IPS DF 6.9 (cell line): ENCODE measurements at places on chromosomes 3 and 15.

- DNase-seq = no peak
These were observed 73.8 kb downstream of the FLNB start for GRCh38 chr3:58082047-58082446.

DNA sequence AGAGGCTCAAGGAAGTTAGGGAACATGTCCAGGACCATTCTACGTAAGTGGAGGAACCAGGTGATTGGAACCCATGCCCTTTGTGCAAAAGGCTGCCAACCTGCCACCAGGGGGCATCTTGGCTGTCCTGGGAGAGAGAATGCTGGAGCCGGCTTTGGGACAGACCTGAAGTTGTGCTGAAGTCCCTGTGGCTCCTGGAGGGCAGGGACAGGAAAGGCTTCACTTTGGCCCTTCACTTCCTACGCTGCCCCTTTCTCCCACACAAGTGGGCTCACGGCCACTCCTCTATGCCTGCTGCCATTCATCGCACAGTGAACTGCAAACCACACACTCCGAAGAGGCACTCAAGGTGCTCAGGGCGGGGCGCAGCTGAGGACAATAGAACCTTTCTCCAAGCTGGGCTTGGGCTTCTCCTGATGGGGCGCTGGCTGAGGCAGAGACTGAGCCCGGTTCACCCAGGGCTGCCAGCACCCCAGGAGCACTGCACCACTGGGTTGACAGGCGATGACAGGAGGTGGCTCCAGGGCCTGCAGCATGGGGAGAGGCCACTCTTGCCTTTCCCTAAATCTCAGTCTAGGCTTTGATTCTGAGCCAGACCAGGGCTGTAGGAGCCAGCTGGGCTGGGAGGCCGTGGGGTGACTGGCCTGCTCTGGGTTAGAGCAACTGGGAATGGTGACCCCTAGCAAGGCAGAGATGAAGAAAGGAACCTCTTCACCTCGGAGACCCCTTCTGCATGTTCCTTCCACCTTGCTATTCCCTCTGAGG is 8.4 kb downstream of the SHF start:
- DNase-seq = no peak

DNA sequence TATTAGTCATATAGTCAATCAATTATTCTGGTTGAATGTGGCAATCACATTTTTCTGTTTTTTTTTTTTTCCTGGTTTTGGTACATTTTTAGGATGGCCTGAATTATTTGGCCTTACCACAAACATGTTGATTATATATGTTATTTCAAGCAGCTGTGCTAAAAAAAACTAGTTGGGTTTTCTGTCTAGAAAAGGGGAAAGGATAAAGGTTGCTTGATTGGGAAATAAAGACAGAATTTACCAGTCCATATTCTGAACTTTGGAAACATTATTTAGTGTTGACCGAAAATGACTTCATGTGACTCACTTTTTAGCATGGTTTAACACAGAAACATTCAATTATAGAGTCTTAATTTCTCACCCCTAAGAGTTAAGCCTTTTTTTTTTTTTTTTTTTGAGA is 8.1 kb downstream of the MORF4L1 start:
- DNase-seq = no peak

- no peak for DNase-seq
These were observed 50.7 kb upstream of the MELTF start for GRCh38 chr3:197080344-197080743.

DNA sequence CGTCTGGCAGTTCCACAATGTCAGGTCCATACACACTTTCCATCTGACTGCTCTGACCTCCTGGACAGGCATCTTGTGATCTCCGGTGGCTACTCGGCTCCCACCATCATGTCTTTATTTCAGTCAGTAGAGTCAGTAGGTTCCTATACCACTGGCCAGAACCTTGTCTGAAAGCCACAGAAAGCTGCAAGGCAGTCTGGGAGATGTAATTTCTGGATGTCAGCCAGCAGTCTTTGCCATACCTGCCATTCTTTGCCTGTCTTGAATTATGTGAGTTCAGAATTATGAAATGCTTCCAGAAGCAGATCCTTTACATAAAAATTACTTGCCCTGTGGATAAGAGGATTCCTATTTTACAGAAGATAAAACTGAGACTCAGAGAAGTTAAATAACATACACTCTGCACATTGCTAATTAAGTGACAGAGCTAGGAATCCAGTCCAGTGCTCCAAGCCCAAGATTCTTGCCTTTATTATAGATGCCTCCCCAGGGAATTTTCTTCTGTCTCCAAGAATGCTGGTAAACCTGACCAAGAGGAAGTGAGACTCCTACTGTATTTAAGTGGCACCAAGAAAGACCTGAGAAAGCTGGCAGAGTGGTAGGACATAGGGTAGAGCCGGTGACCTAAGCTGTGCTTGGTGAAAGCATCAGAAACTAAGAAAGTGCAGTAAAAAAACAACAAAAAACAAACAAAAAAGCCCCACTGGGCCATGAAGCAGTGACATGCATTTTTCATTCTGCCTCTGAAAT is 75.6 kb downstream of the IQCH start:
- DNase-seq = no peak

DNA sequence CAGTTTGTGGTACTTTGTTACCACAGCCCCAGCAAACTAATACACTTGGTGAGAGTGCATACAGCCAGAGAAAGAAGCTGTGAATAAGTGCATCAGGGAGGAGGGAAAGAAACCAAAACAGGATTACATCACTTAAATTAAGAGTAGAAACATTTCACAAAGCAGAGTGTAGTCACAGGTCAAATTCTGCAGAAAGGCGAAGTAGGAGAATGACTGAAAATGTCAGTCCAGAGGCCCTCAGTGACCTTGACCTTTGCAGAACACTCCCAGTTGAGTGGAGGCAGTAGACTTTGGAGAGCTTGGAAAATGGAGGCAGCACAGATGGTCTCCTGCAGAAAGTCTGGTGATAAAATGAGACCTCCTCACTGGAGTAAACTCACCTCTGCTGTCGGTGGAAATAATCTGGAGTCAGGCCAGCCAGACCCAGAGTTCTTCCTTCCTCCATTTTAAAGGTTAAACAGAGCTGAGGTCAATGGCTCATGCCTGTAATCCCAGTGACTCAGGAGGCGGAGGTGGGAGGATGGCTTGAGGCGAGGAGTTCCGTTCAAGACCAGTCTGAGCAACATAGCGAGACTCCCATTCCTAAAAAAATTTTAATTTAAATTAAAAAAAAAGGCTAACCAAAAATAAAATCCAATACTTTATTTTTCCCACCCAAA is 5.0 kb downstream of the CD86 start:
- DNase-seq = no peak

GRCh38 chr3:47473391-47473790 is 2.4 kb downstream of the SCAP start:
- no peak for DNase-seq

DNA sequence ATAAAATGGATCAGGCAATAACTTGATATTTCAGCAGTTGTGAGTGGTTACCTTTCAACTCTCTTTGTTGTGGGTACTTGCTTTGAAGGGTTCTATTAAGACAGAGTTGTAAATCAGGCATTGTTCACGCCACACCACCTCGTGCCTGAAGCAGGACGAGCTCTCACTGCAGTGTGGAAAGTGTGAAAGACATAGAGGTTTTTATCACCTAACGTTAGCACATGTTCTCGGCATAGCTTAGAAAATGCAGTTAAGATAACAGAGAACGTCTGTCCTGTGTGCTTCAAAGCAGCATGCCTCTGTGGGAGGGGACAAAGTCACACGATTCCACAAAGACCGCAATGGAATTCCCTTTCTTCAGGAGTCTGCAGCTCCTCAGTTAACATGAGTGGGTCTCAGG is 7.8 kb downstream of the ADAMTS17 start:
- DNase-seq = no peak

DNA sequence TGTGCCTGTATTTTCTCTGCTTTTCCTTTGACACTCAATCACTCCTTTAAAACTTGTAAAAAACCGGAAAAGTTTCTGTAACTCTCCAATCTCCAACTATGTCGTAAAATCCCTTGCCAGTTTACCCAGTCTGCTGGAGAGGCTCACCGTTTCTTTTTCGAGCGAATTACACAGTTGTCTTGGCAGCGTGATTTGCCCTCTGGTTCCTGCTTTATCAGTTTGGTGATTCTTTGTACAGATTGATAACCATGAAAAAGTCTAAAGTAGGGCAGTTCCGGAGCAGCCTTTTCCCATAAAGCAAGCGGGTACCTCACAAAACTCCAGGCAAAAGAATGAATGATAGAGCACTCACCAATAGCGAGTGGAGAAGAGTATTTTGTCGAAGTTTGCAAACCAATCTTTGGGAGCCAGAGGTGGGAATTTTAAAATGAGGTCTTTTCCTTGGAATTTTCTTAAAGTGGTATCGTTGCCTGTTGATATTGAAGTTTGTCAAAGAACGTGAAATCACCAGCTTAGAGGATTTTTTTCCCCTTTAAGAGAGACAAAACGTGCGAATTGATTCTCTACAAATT is at the start of gene TTC23:
TSS of gene TTC23 (minus strand) at position 312 of the 572 bp plus-strand sequence. CDS start 20,869 bp downstream, outside the sequence.
- peak; percentile 18 for DNase-seq

DNA sequence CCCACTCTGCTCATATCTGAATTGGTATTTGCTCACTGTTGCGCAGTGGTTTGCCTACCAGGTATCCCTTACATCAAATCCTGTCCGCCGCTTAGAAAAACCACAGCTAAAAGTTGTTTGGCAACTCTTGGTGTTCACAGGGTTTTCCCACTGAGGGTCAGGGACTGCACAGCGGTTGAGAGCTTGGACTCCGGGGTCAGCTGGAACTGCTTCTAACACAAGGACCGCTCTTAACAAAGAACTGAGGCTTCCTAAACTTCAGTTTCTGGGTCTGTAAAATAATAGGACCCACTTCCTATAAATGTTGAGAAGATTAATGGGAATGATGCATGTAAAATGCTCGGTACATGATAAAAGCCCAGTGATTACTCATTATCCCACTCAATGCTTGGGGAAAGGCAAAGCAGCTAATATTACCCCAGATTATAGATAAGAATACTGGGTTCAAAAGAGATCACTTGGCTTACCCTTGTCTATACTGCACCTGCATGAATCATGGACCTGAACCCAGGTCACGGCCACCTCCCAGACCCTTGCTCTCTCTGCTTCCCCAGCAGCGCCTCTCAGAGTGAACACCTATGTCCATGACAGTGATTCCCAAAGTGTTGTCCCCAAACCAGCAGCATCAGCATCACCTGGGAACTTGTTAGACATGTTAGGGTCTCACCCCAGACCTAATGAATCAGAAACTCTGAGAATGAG is 36.1 kb downstream of the LIPC start:
- no peak for DNase-seq

DNA sequence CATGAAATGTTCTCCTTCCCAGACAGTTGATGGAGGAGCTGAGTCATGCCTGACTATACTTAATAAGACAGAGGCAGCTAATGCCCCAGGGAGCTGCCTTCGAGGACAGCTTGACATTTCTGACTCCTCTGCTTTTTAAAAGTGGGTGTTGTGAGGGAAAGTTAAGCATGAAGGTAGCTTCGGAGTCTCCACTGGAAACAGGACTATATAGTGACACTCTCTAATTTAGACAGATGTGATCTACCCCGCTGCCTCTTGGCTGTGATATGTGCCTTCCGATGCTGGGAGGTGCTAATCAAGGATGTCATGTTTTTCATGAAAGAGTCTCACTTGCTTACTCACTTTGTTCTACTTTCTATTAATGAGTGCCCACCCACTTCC is 72.7 kb downstream of the IL1RAP start:
- DNase-seq = no peak
